ENCODE measurements at places on chromosomes 7 and 10.

GRCh38 chr7:139618482-139619366 is 95.2 kb downstream of the CLEC2L start:
- no peak overlapping the region for H3K27ac ChIP-seq
- H3K36me3 ChIP-seq = peaks cover 58% of the 10 kb centered on the region
- H3K4me3 ChIP-seq = no peak overlapping the region
- H3K4me1 ChIP-seq = no peaks in the 10 kb centered on the region
- no peaks in the 10 kb centered on the region for H3K27me3 ChIP-seq

- H3K36me3 ChIP-seq = peaks cover 18% of the 10 kb centered on the region
- DNase-seq = no peak
- H3K27me3 ChIP-seq = no peaks in the 10 kb centered on the region
- H3K27ac ChIP-seq = no peak overlapping the region
Observed at GRCh38 chr7:92306153-92306552, 60.4 kb downstream of the ANKIB1 start.

DNA sequence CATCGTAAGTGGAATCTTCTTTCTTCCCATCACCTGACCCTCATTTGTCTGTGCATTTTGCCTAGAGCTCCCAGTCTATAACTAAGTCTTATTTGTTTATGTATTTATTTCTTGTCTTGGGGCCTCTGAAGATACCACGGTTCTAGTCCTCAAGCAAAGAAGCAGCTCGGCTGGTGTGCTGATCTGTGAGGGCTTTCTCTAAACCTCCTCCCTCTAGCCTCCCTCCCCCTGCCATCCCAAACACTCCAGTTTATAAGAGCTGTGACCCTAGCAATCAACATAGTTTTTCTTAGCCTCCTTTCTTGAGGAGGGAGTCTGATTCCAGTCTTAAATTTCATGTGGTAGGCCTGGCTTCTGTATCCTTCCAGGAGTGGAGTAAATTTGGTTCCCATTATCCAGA is 15.7 kb upstream of the NDUFA5 start:
- no peaks in the 10 kb centered on the region for H3K36me3 ChIP-seq
- no peaks in the 10 kb centered on the region for H3K27me3 ChIP-seq
- no peak for DNase-seq
- H3K4me3 ChIP-seq = no peak overlapping the region
- H3K27ac ChIP-seq = no peak overlapping the region

DNA sequence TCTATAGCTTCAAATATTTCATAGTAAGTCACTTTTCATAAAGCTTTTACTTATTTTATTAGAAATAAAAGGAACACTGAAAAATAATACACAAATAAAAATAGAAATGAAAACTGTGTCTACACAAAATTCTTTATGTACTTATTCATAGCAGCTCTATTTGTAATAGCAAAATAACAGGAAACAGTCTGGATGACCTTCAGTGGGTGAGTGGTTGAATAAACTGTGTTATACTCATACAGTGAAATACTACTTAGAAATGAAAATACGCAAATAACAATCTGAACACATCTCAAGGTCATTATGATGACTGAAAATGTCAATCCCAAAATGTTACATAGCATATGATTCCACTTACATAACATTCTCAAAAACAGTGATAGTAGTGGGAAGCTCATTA is 138.7 kb upstream of the PCLO start:
- no peaks in the 10 kb centered on the region for H3K36me3 ChIP-seq
- H3K4me3 ChIP-seq = no peak overlapping the region
- no peaks in the 10 kb centered on the region for H3K27me3 ChIP-seq
- no peak for DNase-seq

GRCh38 chr7:41706228-41706930 is 3.5 kb upstream of the INHBA start:
- H3K4me1 ChIP-seq = peaks cover 12% of the 10 kb centered on the region
- no peak overlapping the region for H3K27ac ChIP-seq
- H3K4me3 ChIP-seq = no peak overlapping the region
- no peaks in the 10 kb centered on the region for H3K27me3 ChIP-seq
- DNase-seq = no peak
- peaks cover 13% of the 10 kb centered on the region for H3K36me3 ChIP-seq

DNA sequence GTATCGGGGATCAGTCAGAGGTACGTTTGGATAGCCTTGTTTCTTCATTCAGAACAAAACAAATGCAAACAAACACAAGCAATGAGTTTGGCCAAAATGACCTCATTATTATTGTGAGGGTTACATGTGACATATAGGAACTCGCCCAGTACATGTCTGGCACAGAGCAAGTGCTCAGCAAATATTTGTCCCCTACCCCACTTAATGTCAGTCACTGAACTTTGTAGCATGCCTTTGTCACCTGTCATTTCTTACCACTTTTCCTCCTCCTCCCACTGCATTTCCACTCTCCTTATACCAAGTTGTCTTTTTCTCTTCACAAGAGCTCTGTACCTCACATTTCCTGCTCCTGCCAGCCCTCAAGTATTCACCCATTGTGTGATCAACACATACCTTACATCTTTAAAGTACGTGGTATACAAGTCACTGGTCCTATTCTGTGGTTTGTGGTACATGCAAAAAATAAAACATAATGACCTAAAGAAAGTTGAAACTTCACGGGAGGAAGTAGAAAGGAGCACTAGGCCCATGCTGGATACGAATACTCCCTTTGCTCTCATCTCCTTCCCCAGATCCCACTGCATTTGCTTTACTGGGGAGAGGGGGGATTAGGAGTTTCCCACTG is 236.0 kb downstream of the INHBA start:
- no peaks in the 10 kb centered on the region for H3K36me3 ChIP-seq
- no peak overlapping the region for H3K27ac ChIP-seq
- no peaks in the 10 kb centered on the region for H3K4me1 ChIP-seq
- no peak for DNase-seq

DNA sequence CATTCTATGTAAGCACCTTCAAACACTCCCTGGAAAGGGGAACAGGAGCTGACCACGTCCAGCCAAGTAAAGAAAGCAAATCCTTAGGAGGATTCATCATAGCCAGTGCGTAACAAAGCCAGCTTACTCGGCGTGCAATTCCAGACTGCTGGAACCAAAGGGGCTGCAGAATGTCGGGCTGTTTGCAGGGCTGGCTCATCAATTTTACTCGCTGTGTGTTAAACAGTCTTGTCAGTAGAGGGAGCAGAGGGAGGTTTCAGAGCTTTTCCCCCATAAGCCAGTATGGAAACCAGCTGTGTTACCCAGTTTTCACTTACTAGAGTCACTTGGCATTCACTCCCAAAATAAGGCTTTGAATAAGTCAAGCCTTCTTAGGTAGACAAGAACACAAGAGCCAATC is 127.1 kb downstream of the KMT2E start:
- peaks cover 53% of the 10 kb centered on the region for H3K36me3 ChIP-seq
- no peaks in the 10 kb centered on the region for H3K27me3 ChIP-seq
- H3K4me3 ChIP-seq = no peak overlapping the region
- no peaks in the 10 kb centered on the region for H3K4me1 ChIP-seq
- DNase-seq = no peak

GRCh38 chr10:70480239-70480861 is 1.8 kb downstream of the PALD1 start:
- H3K4me1 ChIP-seq = peaks cover 10% of the 10 kb centered on the region
- no peak overlapping the region for H3K4me3 ChIP-seq
- no peaks in the 10 kb centered on the region for H3K36me3 ChIP-seq
- peaks cover 41% of the 10 kb centered on the region for H3K27me3 ChIP-seq
- no peak for DNase-seq

DNA sequence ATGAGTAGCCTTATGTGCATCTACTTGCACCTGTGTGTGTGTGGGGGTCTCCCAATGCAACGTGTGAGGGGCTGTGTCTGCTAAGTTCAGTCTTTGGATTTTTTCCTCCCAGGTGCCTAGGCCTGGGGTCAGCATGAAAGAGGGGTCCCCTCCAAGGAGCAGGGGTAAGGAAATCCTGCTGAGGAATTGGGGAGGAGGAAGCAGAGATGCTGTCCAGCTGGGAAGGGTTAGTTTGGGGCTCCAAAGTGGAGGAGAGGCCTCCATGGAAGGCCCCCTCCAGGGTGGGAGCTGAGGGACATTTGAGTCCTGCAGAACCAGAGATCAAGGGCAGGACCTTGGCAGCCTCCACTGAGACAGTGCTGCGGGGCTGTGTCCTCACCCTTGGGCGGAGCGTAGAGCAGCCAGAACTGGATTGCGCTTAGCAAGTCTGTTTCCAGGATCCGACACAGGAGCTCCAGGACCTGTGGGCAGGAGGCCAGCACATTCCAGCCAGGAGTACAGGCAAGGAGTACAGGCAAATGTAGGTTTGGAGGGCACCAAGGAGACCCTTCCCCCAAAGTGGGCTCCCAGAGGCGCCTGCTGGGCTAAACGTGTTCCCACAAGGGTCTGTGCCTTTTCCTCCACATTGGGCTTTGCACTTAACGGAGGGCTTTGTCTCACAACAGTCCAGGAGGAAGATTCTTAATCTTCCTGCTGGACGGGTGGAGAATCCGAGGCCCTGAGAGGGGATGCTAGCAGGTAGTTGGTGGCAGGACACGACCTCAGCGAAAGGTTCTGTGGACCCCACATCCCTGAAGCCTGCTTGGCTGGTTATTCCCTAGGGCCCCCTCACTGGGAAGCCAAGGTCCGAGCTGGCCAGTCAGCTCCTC is 10.1 kb downstream of the TBATA start:
- H3K36me3 ChIP-seq = no peaks in the 10 kb centered on the region
- H3K4me1 ChIP-seq = no peaks in the 10 kb centered on the region
- no peak overlapping the region for H3K27ac ChIP-seq
- no peaks in the 10 kb centered on the region for H3K27me3 ChIP-seq

DNA sequence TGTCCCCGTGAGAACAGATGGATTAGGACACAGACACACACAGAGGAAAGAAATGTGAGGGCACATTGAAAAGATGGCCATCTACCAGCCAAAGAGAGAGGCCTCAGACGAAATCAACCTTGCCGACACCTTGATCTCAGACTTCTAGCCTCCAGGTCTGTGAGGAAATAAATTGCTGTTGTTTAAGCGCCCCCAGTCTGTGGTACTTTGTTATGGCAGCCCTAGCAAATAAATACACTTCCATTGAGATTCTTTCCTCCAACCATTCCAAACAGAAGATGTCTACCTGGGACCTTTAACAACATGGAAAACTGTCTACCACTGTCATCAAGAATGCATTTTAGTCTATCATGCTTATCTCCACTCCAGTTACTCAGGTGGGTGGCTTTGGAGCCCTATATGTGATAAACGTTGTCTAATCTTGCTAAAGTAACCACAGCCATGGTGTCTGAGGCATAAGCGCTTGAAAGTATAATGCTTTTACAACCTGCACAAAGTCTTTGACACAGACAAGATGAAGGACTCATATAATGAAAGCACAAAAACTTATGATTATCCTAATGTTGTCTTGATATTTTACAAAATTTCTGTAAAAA is 244.3 kb downstream of the MTERF1 start:
- DNase-seq = no peak
- H3K4me3 ChIP-seq = no peak overlapping the region
- peaks cover 14% of the 10 kb centered on the region for H3K4me1 ChIP-seq
- H3K27ac ChIP-seq = no peak overlapping the region

GRCh38 chr10:44300666-44301649 is 83.9 kb downstream of the CXCL12 start:
- no peaks in the 10 kb centered on the region for H3K36me3 ChIP-seq
- peak; percentile 84 for DNase-seq
- peak overlapping the region; percentile 69 for H3K27ac ChIP-seq

GRCh38 chr7:12809476-12809875 is 122.0 kb downstream of the ARL4A start:
- no peak for DNase-seq
- H3K27ac ChIP-seq = no peak overlapping the region

DNA sequence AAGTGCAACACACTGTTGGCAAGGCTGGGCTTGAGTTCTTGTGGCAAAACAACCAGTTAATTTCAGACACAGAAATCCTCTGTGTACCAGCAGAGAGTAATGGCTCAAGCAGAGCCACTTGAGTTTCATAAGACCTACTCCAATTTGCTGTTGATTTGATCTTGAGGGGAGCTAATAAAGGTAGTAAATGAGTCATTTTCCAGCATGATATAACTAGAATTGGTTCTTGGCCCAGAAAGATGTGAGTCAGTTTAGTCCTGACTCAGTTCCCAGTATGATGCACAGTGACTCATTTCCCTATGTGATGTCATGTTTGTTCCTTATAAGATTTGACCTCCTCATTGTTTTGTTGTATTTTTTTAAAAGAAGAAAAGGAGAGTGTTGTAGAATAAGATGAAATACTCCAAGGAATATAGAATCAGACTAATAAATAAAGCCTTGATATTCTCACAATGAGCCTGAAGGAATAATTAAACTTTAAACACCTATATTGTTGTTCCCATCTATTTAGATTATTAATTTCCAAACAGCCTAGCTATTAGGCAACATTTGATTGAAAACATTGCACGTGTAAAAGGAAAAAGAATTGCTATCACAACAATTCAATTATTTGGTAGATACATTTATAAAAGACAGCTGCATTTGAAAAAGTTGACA is 186.2 kb downstream of the REEP3 start:
- peaks cover 42% of the 10 kb centered on the region for H3K4me1 ChIP-seq
- DNase-seq = no peak
- no peak overlapping the region for H3K4me3 ChIP-seq
- no peaks in the 10 kb centered on the region for H3K36me3 ChIP-seq
- peak overlapping the region; percentile 72 for H3K27ac ChIP-seq
- no peaks in the 10 kb centered on the region for H3K27me3 ChIP-seq

- no peak for DNase-seq
- H3K27me3 ChIP-seq = no peaks in the 10 kb centered on the region
- H3K4me3 ChIP-seq = no peak overlapping the region
- no peaks in the 10 kb centered on the region for H3K36me3 ChIP-seq
- H3K27ac ChIP-seq = no peak overlapping the region
Observed at GRCh38 chr7:148872188-148872587, 11.9 kb downstream of the EZH2 start.

- peak overlapping the region; percentile 14 for H3K27ac ChIP-seq
- H3K4me3 ChIP-seq = no peak overlapping the region
- no peak for DNase-seq
- H3K36me3 ChIP-seq = no peaks in the 10 kb centered on the region
Observed at GRCh38 chr7:128197989-128198580, 43.0 kb upstream of the LEP start.

GRCh38 chr10:21811245-21811585 is 192.3 kb downstream of the DNAJC1 start:
- no peaks in the 10 kb centered on the region for H3K36me3 ChIP-seq
- peak overlapping the region; percentile 48 for H3K27ac ChIP-seq
- peaks cover 18% of the 10 kb centered on the region for H3K4me1 ChIP-seq
- H3K4me3 ChIP-seq = no peak overlapping the region
- no peak for DNase-seq

- no peak overlapping the region for H3K4me3 ChIP-seq
- H3K27ac ChIP-seq = no peak overlapping the region
- no peaks in the 10 kb centered on the region for H3K36me3 ChIP-seq
- DNase-seq = no peak
- H3K4me1 ChIP-seq = no peaks in the 10 kb centered on the region
Observed at GRCh38 chr7:152338561-152338960, 97.2 kb downstream of the KMT2C start.

All from RWPE2 (cell line).